ENCODE measurements at places on chromosomes 12 and 14. TPM values are rescaled to one million over a fixed set of nuclear protein-coding genes. Genes with fewer than 3 reads are reported as not detected.

Gene RASSF9
- total RNA-seq, result 0.47 TPM

Gene ALKBH1
- total RNA-seq, result 12.2 TPM

Gene TAS2R13
- 8.3 TPM for total RNA-seq

Gene DIO2
- 31.0 TPM for total RNA-seq

Gene LTBR
- 1.9 TPM for total RNA-seq

Gene RIMBP2
- total RNA-seq, result 39.5 TPM

Gene TCL1A
- total RNA-seq, result 0.31 TPM

Gene REP15
- total RNA-seq, result 3.0 TPM

Gene PRICKLE1
- total RNA-seq, result 8.7 TPM

Gene NRXN3
- 35.6 TPM for total RNA-seq

Gene TEP1
- 8.4 TPM for total RNA-seq

Gene MUCL1
- total RNA-seq, result not detected

Gene RBP5
- total RNA-seq, result not detected

Gene CEP170B
- 22.8 TPM for total RNA-seq

Gene KRT72
- not detected for total RNA-seq

Gene LRCOL1
- not detected for total RNA-seq

Gene TMEM179
- 29.2 TPM for total RNA-seq

Gene RD3L
- not detected for total RNA-seq

Gene ACSM4
- not detected for total RNA-seq

Gene FOXA1
- total RNA-seq, result not detected

Gene NTF3
- total RNA-seq, result 2.3 TPM

Gene FAM90A1
- total RNA-seq, result 0.16 TPM

Gene CD163L1
- total RNA-seq, result 1.7 TPM

Gene MYO1H
- total RNA-seq, result 0.16 TPM

Gene KRT80
- not detected for total RNA-seq

Gene SERPINA5
- total RNA-seq, result 0.16 TPM

Gene KRT7
- total RNA-seq, result not detected

Gene DHH
- 0.47 TPM for total RNA-seq

Gene ADCY6
- 31.5 TPM for total RNA-seq

Gene RGS6
- total RNA-seq, result 6.9 TPM

Gene SENP1
- 33.5 TPM for total RNA-seq

Gene TAS2R14
- 11.4 TPM for total RNA-seq

Gene HDAC7
- 5.9 TPM for total RNA-seq

Gene GYS2
- total RNA-seq, result not detected

Gene KRT6C
- total RNA-seq, result not detected

Gene OLR1
- total RNA-seq, result 7.3 TPM
